ENCODE measurements at places on chromosomes 2 and 18.

DNA sequence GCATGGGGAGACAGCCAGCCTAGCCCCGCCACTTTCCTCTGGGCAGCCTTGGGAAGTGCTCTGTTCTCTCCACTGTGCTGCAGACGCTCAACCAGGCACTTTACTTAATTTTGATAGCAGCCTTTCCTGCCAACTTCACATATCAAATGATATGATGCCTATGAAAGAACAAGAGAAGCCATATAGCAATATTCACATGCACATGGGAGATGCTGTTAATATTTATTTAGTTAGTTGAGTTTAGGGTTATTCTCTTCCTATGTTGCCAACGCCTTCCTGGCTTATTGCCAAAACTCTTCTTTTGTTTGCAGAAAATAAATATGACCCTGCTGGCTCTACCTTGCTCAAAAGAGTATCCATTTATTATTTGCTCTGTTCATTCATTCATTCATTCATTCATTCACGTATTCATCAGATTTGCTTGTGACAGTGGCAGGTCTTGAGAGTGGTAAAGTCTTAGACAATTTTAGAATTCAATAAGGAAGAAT, 99.3 kb downstream of the GATA6 start:
- no peak for DNase-seq

GRCh38 chr18:63765837-63766236, 9.4 kb upstream of the SERPINB7 start:
- no peak for DNase-seq

- no peak for DNase-seq
These were observed 65.0 kb upstream of the NPAS2 start for GRCh38 chr2:100754951-100755350.

GRCh38 chr2:83471655-83472054, 987.4 kb downstream of the SUCLG1 start:
- no peak for DNase-seq

GRCh38 chr18:31057051-31057450, 14.5 kb upstream of the DSC3 start:
- no peak for DNase-seq

- DNase-seq = no peak
These were observed 60.9 kb downstream of the ZFP36L2 start for GRCh38 chr2:43165378-43166069.

- no peak for DNase-seq
These were observed 34.8 kb upstream of the LAMA1 start for GRCh38 chr18:7152440-7152839.

GRCh38 chr18:22391407-22392345, 26.0 kb downstream of the CTAGE1 start:
- DNase-seq = peak; percentile 63

DNA sequence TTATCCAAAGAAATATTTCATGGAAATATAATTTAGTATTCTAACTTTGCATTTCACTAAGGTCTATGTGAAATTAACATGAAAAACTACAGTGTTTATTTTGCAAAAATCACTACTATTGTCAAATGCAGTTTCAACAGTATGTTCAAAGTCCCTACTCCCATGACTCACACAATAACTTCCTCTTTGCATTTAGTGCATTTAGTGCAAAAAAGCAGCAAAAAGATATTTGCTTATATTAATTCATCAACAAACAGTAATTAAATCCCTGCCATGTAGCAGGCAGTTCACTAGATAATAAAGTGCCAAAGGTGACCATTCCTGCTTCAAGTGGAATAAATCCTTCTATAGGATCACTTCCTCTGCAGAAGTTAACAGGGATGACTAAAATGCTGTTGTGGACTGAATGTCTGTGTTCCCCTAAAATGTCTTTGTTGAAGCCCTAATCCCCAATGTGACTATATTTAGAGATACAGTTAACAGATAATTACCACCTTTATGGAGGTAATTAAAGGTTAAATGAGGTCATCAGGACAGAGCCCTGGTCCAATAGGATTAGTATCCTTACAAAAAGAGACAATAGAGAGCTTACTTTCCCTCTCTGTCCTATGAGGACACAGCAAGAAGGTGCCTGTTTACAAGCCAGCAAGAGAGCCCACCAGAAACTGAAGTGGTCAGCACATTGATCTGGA, 61.7 kb downstream of the STK39 start:
- no peak for DNase-seq

GRCh38 chr2:155844461-155844860, 488.1 kb downstream of the NR4A2 start:
- DNase-seq = no peak

GRCh38 chr2:160062292-160063005, at the start of gene PLA2R1:
Gene PLA2R1 (minus strand): TSS chr2:160062615. CDS start chr2:160062403, 212 bp downstream.
- DNase-seq = no peak
